Glomerular endothelial cell (primary cell): ENCODE measurements at places on chromosomes 13 and 19. TPM values are rescaled to one million over a fixed set of nuclear protein-coding genes. Genes with fewer than 3 reads are reported as not detected.

DNA sequence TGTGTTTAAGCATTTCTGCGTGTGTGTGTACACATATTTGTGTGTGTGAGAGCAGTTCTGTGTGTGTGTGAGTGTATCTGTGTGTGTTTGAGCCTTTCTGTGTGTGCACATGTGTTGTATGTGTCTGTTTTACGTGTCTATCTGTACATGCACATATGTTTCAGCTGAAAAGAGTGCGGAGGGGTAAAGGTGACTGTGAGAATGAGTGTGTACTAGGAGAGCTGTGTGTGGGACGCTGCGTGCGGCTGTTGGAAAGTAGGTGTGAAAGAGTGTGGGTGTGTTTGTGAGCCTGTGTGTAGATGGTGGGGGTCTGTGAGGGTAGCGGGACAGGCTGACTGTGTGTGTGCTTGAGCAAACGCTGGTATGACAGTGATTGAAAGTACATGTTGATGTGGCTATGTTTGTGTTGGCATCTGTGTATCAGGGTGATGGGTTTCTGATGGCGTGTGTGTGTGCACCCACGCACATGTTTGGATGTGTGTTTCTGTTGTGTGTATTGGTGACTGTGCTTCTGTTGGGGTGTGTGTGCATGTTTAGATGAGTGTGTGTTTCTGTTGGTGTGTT, 7.5 kb upstream of the TPM4 start:
- DNase-seq: no peak

- no peak for DNase-seq
Observed at GRCh38 chr13:38763446-38764381, 76.8 kb downstream of the FREM2 start.

DNA sequence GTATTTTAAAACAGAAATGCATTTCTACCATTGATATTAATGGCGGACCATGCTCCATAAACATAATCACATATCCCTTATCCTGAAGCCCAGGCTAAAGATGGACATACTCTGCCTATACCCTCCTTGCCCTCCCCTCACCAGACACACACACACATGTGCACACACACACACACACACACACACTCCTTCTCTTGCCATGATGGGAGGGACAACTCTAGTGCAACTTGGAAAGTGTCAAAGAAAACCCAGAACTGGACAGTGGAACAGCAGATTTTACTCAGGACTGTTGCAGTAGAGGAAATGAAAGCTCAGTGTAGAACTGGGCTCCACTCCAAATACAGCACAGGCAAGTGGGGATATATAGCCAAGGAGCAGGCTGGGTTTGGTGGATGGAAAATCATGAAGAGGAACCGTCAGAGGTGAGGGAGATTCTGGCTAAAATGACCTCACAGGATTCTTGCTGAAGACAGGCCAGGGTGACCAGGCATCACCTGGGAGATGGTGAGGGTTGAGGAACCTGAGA, 40.8 kb downstream of the TNFRSF19 start:
- DNase-seq: no peak

Gene CBY2
- total RNA-seq: not detected in 2 replicates

Gene COL5A3
- 2.0 and 2.6 TPM in 2 replicates for total RNA-seq
